ENCODE measurements at places on chromosomes 2 and 18. TPM values are rescaled to one million over a fixed set of nuclear protein-coding genes. Genes with fewer than 3 reads are reported as not detected.

- no peak for DNase-seq
Observed at GRCh38 chr2:66602341-66602740, 167.4 kb downstream of the MEIS1 start.

DNA sequence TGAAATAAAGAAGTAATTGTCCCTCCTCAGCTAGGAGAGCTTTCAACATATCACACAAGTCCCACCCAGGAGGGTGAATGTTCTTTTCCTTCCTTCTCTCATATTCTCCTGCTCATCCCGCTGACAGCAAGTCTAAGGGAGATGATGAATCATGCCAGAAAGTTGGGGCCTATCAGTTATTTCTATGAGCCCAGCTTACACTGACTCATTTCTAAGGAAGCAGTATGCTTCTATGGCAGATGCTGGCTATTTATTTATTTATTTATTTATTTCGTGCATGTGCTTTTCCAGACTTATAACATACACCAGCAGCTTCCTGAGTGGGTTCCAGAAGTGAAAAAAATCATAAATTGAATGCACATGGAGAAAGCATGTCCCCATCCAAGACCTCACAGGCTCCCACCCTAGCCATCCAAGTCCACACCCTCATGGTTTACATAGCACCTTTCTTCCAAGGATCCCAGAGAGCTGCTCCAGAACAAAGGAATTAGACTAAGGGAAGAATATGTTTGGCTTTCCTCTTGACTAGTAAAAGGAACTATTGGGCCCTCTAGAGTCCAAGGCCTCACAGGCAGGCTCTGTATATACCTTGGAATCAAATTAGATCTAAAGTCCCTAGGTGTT, 1074.2 kb upstream of the ZEB2 start:
- no peak for DNase-seq

TXNDC2 gene
- not detected for total RNA-seq

DNA sequence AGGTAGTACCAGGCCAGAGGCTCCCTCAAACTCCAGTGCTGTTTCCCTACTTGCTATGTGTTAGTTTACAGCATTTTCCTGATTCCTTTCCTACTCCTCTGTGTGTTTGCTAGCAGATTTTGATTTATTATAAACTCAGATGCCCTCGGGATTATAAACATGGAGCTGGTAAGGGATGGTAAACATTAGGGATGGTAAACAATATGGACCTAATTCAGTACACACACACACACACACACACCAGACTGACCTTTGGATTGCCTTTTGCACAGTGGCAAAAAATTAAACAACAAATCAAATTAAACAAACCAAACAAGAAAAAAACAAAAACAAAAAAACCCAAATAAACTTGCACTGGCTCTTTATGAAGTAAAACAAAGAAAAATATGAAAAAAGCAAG, 55.4 kb upstream of the ACVR1 start:
- DNase-seq: no peak

DNA sequence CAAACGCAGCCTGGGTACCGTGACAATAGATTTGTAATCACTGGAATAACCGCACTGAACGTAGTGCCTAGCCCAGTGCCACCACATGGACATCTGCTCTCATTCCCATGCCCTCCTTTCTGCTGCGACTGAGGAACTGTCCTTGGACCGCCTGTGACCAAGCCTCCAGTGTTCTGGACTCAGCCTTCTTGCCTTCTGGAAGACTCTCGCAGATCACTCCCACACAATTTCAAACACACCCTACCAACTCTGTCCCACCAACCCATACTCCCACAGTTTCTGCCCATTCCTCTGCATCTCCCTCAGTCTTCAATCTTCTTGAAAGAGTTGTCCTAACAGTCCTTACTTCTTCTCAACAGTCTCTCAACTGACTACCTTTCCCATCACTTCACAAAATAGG, 2.1 kb downstream of the RNF149 start:
- DNase-seq: peak; percentile 15

SLC5A7 gene
- 3.1 TPM for total RNA-seq

DNA sequence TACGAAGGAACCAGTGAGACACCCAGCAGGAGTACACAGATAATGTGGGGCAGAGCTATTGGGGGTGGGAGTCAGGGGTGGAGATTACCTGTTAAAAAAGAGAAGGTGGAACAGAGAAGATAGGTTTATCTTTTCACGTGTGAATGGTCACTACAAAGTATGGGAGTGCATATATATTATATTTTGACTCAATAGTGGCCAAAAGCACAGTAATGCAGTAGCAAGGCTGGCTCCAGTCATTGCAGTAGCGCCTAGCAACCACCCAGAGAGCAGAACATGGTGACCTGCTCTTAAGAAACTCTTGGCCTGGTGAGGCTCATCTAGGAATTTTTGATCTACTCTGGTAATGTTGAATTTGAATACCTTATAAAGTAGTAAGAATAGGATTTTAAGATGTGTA, 1.0 kb downstream of the IMPACT start:
- DNase-seq: no peak

- no peak for DNase-seq
Observed at GRCh38 chr18:58640428-58640805, 11.5 kb upstream of the ALPK2 start.

GRCh38 chr2:161223139-161223732, 63.0 kb downstream of the TANK start:
- DNase-seq: peak; percentile 26

- no peak for DNase-seq
Observed at GRCh38 chr2:227308784-227309183, 16.3 kb upstream of the MFF start.

GRCh38 chr2:110751642-110752041, 19.3 kb downstream of the ACOXL start:
- no peak for DNase-seq

EPHA4 gene
- 84.7 TPM for total RNA-seq

DNA sequence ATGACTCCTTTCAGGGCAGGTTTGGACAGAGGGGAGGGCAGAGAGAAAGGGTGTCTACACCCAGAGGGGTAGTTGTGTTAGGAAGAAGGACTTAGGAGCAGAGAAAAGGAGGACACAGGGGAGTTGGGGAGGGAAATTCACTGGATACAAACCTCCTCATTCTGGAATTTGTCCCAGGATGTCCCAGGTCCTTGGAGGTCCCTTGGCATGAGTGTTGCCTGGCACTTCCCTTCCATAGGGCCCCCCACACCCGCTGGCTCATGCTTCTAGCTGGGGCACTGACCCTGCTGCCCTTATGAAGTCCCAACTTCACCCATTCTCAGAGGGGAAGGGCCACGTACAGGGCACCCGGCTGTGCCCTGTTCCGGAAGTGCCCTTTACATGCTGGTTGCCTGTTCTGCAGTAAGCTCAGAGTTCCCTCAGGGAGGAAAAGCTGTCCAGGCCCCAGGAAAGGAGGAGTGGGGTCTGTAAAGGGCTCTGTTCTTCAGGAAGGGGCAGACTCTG, 93.6 kb upstream of the SMAD2 start:
- DNase-seq: no peak

- no peak for DNase-seq
Observed at GRCh38 chr18:62522178-62522503, 684 bp upstream of the ZCCHC2 start.

DNA sequence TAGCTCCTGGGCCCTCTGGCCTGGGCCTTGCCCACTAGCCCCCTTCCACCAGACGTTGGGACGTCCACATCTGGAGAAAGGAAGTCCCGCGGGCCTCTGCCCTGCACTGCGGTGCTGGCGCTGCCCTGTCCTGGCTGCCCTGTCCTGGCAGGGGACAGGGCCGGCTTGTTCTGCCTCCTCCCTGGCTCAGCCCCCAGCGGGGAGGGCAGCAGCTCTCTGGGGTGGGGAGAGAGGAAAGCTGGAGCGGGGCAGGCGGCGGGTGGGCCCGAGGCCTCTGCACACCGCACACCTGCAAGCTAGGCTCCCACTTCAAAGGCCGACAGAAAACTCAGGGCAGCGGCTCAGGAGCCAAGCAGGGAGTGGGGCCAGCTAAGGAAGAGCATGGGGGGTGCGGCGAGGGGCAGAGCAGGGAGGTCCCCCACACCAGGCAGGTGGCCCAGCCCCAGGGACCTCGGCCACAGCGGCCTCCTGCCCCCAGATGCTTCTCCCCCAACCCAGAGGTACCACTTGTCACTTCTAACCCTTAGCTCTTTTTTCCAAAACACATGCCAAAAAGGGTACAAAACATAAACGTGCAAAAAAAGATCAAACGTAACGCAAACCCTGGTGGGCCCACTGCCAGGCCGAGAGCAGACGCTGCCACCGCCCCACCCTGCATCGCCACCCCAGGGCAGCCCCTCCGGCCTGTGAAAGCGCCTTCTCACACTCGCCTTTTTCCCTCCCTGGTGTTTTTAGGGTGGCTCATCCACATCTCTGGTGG, 13.5 kb downstream of the SNED1 start:
- DNase-seq: no peak

GRCh38 chr2:26552641-26553374, 74.9 kb upstream of the OTOF start:
- DNase-seq: no peak
